Uterus (tissue), 4 donors: ENCODE measurements at places on chromosomes 16 and 17.

DNA sequence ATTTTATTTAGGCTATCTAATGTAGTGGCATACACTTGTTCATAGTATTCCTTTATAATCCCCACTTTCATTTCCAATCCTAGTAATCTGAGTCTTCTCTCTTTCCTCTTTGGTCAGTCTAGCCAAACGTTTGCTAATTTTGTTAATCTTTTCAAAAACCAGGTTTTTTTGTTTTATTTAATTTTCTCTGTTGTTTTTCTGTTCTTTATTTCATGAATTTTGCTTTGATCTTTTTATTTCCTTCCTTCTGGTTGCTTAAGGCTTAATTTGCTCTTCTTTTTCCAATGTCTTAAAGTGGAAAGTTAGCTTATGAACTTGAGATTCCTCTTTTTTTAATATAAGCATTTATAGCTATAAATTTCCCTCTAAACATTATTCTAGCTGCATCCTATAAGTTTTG is 68.9 kb downstream of the NACA2 start:
- no peak for DNase-seq
- no peak overlapping the region for H3K27ac ChIP-seq
- H3K36me3 ChIP-seq: no peaks in the 10 kb centered on the region
- no peak overlapping the region for H3K4me3 ChIP-seq

DNA sequence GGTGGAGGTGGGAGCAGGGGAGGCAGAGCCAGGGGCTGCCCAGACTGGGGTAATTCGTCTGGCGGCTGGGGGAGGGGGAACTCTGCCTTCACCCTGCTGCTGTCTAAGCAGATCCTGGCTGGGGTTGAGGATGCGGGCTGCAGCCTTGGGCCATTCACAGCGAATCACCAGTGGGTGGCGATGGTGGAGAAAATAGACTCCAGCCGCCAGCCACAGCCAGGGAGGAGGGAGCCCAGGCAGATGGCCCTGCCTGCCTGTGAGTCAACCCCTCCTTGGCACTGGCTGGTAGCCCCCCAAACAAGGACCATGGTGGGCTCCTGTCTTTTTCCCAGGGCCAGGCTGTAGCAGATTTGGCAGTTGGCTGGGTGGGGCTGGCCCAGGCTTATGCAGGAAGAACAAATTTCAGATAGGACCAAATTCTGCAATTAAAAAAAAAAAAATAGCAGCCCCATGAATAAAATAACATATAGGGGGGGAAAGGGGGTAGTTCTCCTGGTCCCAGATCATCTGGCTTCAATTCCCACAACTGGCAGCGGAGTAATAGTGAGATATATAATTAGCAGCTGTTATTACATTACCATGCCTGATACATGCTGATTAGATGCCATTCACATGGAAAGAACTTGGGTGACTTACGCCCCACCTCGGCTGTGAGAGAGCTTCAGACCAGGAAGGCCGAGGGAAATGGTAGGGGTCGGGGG is 41.5 kb upstream of the CDH5 start:
- no peaks in the 10 kb centered on the region for H3K36me3 ChIP-seq
- no peaks in the 10 kb centered on the region for H3K4me1 ChIP-seq
- DNase-seq: no peak
- no peak overlapping the region for H3K4me3 ChIP-seq
- no peaks in the 10 kb centered on the region for H3K27me3 ChIP-seq
- no peak overlapping the region for H3K27ac ChIP-seq

- H3K27me3 ChIP-seq: no peaks in the 10 kb centered on the region
- H3K4me3 ChIP-seq: peak overlapping the region; percentile 80
- H3K27ac ChIP-seq: peak overlapping the region; percentile 24
These were observed 559 bp downstream of the CLUH start for GRCh38 chr17:2710803-2711607.

DNA sequence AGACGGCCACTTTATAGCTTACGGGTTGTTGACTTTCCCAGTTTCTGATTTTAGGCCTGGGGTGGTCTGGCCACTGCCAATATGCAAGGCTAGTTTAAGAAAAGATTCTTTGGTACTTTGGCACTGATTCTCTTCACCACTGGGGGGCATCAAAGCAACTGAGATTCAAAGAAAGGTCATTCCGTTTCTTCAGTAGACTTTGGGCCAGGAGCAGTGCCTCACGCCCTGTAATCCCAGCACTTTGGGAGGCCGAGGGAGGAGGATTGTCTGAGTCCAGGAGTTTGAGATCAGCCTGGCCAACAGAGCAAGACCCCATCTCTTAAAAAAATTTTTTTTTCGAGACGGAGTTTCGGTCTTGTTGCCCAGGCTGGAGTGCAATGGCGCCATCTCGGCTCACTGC is 53.0 kb downstream of the RPA1 start:
- H3K27me3 ChIP-seq: no peaks in the 10 kb centered on the region
- H3K36me3 ChIP-seq: no peaks in the 10 kb centered on the region
- no peaks in the 10 kb centered on the region for H3K4me1 ChIP-seq
- DNase-seq: no peak

GRCh38 chr17:28760601-28761562 is 17.1 kb downstream of the TRAF4 start:
- H3K27ac ChIP-seq: no peak overlapping the region
- no peaks in the 10 kb centered on the region for H3K4me1 ChIP-seq
- no peaks in the 10 kb centered on the region for H3K36me3 ChIP-seq
- DNase-seq: no peak
- H3K27me3 ChIP-seq: no peaks in the 10 kb centered on the region

DNA sequence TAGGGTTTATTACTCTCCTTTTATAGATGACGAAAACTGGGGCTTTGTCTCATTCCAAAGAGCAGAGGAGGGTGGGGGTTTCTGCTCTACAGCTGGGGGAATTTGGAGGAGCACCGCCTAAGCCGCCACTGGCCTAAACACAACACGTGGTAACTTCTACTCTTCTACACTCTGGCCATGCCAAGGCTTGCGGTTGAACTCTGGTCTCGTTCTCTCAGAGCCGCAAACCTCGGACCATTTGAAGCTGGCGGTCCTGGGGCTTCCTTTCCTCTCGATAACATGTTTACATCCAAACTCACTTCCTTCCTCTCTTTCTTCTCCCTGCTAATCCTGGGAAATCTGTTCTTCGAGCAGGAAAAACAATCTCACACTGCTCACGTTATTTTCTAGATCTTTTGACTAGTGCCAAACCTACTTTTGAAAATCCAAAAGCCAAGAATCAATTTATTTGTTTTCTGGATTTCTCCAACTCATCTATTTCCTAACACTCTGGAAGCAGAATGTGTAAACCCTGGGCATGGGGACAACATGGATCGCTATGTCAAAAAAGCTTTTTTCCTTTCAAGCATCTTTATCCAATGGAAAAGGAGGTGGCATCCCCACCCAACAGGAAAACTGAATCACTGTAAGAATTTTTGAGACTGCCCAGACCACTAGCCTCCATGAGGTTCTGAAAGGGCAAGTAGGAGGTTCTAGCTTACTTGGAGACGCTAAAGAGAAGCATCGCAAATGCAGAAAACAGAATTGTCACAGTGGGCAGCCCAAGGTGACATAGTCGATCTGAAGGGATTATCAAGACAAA is 13.6 kb upstream of the EEF2K start:
- H3K27me3 ChIP-seq: no peaks in the 10 kb centered on the region
- peak overlapping the region; percentile 96 for H3K27ac ChIP-seq
- no peaks in the 10 kb centered on the region for H3K36me3 ChIP-seq
- peak; percentile 89 for DNase-seq
- H3K4me3 ChIP-seq: peak overlapping the region; percentile 37

DNA sequence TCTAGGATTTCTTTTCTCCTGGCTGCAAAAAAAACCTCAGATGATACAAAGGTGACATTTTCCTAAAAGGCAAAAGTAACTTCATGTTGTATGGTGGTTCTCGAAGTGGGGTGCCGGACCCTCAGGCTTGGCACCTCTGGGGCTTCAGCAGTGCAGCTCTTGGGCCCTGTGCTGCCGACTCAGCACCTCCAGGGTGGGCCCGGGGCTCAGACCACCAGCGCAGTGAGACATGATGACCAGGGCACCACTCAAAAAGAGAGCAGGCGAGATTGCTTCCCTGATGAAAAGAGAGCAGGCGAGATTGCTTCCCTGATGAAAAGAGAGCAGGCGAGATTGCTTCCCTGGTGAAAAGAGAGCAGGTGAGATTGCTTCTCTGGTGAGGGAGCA is 98.7 kb upstream of the ZNF750 start:
- no peak overlapping the region for H3K27ac ChIP-seq
- H3K4me3 ChIP-seq: no peak overlapping the region
- H3K27me3 ChIP-seq: no peaks in the 10 kb centered on the region
- H3K4me1 ChIP-seq: no peaks in the 10 kb centered on the region

- H3K27ac ChIP-seq: peak overlapping the region; percentile 62
- no peaks in the 10 kb centered on the region for H3K36me3 ChIP-seq
- peaks cover 8% of the 10 kb centered on the region for H3K4me1 ChIP-seq
- no peak for DNase-seq
These were observed 112.7 kb downstream of the VPS53 start for GRCh38 chr17:601926-602303.

DNA sequence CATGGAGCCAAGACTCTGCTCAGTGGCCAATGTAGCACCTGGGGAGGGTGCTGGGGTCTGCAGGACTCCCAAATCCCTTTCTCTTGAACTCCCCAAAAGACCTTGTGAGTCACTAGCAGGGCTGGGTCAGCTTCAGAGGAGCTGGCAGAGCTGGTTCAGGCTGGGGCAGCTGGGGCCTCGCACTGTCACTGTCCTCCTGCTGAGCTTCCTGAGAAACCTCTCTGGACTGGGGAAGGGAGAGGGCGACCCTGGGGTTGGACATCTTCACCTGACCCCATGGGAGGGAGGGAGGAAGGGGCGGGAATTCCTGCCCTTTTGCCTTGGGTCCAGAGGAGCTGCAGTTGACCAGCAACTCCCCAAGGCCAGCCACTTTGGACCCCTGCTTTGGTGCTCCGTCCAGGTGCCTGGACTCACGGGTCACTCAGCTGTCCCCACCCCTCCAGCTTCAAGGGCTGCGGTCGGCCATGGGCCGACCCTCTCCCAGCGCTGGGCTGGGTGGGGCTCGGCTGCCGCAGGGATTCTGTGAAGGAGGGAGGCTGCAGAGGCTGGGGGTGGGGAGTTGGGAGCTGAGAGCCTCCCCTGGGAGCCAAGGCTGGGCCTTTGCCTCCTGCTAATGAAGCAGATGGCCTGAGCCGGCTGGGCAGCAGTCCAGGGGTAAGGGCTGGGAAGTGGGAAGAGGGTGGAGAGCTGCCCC is 9.2 kb downstream of the FMNL1 start:
- H3K4me3 ChIP-seq: no peak overlapping the region
- no peaks in the 10 kb centered on the region for H3K4me1 ChIP-seq
- no peak overlapping the region for H3K27ac ChIP-seq

DNA sequence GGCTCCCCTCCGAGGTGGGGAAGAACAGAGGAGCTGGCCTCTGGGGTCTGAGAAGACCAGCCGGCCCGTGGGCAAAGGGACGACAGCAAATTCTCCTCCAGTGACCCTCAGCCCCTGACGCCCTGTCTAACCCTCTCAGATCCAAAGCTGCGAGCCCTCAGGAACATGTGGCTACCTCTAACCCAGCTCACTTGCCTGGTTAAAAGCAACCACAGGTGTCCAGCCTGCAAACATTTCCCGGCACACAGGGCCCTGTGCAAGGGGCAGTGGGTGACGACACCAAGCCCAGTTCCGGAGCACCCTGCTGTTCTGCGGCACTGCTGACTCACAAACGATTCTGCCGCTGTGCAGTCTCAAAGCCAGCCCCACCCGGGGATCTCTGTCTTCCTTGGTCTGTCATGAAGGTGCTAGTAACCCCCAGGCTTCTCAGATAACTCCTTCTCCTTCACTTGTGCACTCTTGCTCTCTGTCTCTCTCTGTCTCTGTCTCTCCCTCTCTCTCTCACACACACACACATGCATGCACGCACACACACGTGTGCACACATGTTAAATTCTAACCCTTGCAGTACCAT is 23.0 kb downstream of the WNT3 start:
- H3K36me3 ChIP-seq: no peaks in the 10 kb centered on the region
- H3K4me3 ChIP-seq: no peak overlapping the region
- DNase-seq: no peak
- H3K27ac ChIP-seq: no peak overlapping the region
- H3K27me3 ChIP-seq: no peaks in the 10 kb centered on the region
- no peaks in the 10 kb centered on the region for H3K4me1 ChIP-seq

DNA sequence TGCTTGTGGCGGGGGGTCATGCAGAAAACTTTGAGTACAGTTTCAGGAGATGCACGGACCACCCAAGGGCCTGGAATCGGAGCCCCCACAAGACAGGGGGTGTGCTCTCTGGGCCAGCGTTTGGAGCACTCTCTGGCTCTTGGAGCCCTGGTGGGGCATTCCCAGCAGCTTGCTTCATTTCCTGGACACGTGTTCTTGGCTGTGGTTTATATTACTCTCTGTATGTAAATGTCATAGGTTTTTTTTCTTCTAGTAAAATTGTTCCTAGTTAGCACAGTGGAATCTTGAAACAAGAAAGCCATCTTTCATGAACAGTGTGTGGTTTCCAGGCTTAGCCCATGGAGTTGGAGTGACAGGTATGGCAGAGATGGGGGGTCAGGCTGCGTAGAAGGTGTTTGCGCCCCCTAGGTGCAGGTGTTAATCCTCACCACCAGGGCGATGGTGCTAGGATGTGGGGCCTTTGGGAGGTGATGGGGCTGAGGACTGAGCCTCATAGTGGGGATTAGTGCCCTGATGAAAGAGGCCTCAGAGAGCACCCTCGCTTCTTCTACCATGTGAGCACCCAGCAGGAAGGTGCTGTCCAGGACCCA is 79.8 kb downstream of the JPH3 start:
- no peak overlapping the region for H3K4me3 ChIP-seq
- no peaks in the 10 kb centered on the region for H3K27me3 ChIP-seq

DNA sequence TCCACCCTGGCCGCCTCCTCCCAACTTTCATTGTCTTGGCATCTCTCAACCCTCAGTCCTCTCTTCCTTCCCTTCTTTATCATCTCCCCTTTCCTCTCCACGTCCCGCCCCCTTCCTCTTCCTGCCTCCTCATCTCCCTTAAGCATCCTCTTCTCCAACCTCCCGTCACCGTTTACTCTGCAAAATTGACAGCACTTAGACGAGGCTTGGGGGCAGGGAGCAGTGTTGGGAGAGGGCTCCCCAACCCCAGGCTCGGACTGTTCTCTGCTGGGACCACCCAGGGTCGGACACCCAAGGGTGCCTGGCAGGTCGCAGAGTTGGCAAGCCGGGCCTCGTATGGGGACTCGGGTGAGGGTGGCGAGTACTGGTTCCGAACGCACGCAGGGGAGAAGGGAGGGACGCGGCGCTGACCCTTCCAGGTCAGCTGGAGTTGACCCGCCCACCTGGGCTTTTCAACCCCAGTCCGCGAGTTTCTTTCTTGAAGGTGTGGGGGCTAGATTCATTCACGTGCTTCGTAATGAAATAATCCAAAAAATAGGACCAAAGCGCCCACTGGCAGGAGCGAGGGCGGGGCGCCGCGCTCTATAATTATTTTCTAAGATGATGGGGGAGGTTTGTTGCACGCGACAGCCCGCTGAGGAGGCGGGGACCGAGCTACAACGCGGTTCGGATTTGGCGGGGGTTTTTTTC is 775 bp upstream of the PAGR1 start:
- H3K27me3 ChIP-seq: no peaks in the 10 kb centered on the region
- H3K4me3 ChIP-seq: peak overlapping the region; percentile 90
- H3K4me1 ChIP-seq: peaks cover 18% of the 10 kb centered on the region
- peak overlapping the region; percentile 96 for H3K27ac ChIP-seq
